IMR-90 (cell line): ENCODE measurements at places on chromosomes 4 and X.

DNA sequence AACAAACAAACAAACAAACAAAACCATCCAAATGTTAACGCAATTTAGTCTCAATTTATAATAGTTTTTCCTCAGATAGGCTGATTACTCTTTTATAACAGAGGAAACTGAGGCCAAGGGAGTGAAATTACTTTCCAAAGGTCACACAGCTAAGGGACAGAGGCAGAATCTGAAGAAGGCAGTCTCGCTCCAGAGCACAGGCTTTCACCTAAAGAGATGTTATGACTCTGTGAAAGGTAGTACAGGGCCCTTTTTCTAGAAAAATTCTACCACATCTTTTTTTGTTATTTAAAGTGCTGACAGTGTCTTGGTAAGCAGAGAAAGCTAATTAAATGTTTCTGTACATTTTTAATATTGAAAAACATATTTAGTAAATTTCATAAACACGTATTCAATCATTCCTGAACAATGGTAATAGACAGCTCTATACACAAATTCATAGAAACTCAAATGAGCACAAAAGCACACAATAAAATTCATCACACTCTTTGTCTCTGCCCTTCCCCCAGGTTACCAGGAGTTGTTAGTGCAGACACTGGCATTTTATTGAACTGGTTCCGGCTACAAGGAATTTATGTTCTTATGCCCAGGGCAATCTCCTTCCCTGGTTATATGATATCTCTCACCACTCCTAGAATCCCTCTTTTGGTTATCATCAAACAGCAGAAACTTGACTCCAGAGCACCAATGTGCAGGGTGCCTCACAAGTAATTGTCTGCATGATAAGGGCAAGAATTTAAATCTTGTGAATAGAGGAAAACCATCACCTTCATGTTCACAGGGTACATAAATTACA is 7.7 kb upstream of the APBB2 start:
- peaks cover 2% of the 10 kb centered on the region; the same call in 1 of the 2 replicates for H3K27me3 ChIP-seq
- H3K27ac ChIP-seq = no peak overlapping the region
- no peak overlapping the region for H3K4me3 ChIP-seq
- H3K36me3 ChIP-seq = no peaks in the 10 kb centered on the region
- DNase-seq = no peak

DNA sequence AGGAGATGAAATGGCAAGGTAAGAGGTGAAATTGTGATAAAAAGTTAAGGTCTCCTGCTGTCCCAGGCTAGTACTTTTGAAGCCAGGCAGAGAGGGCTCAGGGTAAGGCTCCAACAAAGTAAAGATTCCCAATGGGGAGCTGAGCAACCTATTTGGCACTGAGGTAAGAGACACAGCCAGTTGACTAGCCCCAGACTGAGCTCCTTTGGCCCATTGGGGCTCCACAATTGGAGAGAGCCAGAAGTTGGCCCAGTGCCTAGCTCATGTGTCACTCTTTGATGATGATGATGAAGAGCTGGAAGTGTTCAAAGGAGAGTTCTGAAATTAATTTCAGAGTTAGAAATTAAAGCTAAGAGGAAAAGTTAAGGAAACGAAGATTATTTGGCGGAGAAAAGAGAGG is 94.6 kb downstream of the RLIM start:
- H3K4me1 ChIP-seq = peaks cover 5% of the 10 kb centered on the region; the same call in 1 of the 2 replicates
- no peak overlapping the region for H3K27ac ChIP-seq
- no peak for DNase-seq
- no peaks in the 10 kb centered on the region for H3K36me3 ChIP-seq

DNA sequence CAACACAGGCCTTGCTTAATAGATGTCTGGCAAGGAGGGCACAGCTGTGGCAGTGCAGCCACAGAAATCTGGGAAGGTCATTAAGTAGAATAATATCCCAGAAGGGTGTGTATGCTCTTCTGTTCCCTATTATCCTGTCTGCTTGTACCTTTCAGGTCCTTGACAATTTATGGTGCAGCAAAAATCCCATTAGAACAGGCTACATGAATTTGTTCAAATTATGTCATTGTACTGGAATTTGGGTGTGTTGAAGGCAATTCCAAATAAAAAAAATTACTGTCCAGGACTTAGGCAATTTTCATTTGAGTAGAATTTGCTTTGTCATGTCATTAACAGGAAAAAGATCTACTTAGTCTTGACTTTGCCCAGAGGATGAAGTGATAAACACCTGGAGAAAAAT is 192.1 kb downstream of the IDS start:
- H3K27ac ChIP-seq = no peak overlapping the region
- no peak overlapping the region for H3K4me3 ChIP-seq
- H3K4me1 ChIP-seq = no peaks in the 10 kb centered on the region
- no peaks in the 10 kb centered on the region for H3K36me3 ChIP-seq
- H3K27me3 ChIP-seq = no peaks in the 10 kb centered on the region

- H3K36me3 ChIP-seq = no peaks in the 10 kb centered on the region
- H3K27ac ChIP-seq = peak overlapping the region; percentile 60
- no peaks in the 10 kb centered on the region for H3K4me1 ChIP-seq
- peak overlapping the region; percentile 49 for H3K4me3 ChIP-seq
- peak; percentile 62 for DNase-seq
- no peaks in the 10 kb centered on the region for H3K27me3 ChIP-seq
These were observed 55.7 kb downstream of the LINC00632 start for GRCh38 chrX:140765043-140765784.

DNA sequence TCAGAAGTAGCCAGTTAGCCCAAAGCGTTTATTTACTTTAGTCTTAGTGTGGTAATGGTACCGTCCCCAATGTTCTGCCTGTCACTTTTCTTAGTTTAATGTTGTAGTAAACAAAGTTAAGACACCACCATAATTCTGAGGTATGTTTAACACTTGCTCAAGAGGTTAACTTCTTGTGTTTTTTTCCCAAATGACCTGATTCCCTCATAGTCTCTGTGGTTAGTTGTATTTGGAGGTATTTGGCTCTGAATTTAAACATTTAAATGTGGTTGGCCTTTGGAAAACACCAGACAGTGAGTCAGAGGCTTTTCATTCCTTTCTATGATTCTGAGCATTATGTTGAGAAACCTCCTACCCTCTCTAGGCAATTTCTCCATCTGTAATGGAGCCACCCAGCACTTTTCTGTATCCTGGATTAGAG is 47.9 kb downstream of the CXCL1 start:
- H3K36me3 ChIP-seq = no peaks in the 10 kb centered on the region
- no peak overlapping the region; the same call in 1 of the 2 replicates for H3K27ac ChIP-seq
- peaks cover 24% of the 10 kb centered on the region for H3K27me3 ChIP-seq
- H3K4me1 ChIP-seq = peaks cover 17% of the 10 kb centered on the region

DNA sequence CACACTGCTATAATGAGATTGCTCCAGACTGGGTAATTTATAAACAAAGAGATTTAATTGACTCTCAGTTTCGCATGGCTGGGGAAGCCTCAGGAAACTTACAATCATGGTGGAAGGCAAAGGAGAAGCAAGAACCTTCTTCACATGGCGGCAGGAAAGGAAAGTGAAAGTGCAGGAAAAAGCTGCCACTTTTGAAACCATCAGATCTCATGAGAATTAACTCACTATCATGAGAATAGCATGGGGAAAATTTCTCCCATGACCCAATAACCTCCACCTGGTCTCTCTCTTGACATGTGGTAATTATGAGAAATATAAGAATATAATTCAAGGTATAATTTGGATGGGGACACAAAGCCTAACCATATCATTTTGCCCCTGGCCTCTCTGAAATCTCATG is 884.2 kb downstream of the GLUD2 start:
- no peak for DNase-seq
- H3K4me1 ChIP-seq = no peaks in the 10 kb centered on the region
- no peak overlapping the region for H3K27ac ChIP-seq
- H3K27me3 ChIP-seq = no peaks in the 10 kb centered on the region
- no peak overlapping the region for H3K4me3 ChIP-seq
- H3K36me3 ChIP-seq = no peaks in the 10 kb centered on the region

GRCh38 chr4:145075742-145076468 is 22.1 kb downstream of the ANAPC10 start:
- H3K27me3 ChIP-seq = no peaks in the 10 kb centered on the region
- H3K4me3 ChIP-seq = no peak overlapping the region
- H3K4me1 ChIP-seq = no peaks in the 10 kb centered on the region
- H3K36me3 ChIP-seq = no peaks in the 10 kb centered on the region
- no peak overlapping the region for H3K27ac ChIP-seq

GRCh38 chr4:1616557-1616930 is 67.6 kb downstream of the FAM53A start:
- no peak overlapping the region for H3K27ac ChIP-seq
- no peak for DNase-seq
- H3K36me3 ChIP-seq = no peaks in the 10 kb centered on the region
- no peaks in the 10 kb centered on the region for H3K4me1 ChIP-seq
- no peak overlapping the region for H3K4me3 ChIP-seq

DNA sequence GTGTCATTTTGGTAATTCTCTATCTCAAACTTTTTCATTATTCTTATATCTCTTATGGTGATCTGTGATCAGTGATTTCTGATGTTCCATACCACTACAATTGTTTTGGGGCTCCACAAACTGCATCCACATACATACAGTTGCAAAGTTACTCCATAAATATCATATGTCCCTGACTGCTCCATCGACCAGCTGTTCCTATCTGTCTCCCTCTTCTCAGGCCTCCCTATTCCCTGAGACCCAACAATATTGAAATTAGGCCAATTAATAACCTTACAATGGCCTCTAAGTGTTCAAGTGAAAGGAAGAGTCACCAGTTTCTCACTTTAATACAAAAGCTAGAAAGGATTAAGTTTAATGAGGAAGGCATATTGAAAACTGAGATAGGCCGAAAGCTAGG is 108.7 kb downstream of the ANAPC10 start:
- H3K27me3 ChIP-seq = no peaks in the 10 kb centered on the region
- no peak overlapping the region for H3K4me3 ChIP-seq

GRCh38 chr4:78845472-78845871 is 69.3 kb downstream of the BMP2K start:
- no peaks in the 10 kb centered on the region for H3K4me1 ChIP-seq
- no peak overlapping the region for H3K27ac ChIP-seq
- no peaks in the 10 kb centered on the region for H3K36me3 ChIP-seq
- H3K27me3 ChIP-seq = no peaks in the 10 kb centered on the region
- H3K4me3 ChIP-seq = no peak overlapping the region

DNA sequence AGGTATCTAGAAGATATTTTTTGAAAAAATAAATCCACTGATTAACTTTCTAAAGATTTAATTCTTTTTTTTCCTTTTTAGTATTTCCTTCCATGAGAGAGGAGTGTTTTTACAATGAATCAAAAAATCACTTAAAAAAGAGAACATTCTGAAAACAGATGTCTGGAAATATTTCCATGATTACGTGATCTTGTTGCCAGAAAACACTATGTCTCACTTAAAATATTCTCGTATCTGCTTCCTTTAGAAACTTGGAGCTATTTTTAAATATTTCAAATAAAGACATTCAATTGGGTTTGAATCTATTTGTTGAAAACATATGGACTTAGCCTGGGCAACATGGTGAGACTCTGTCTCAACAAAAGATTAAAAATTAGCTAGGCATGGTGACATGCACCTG is 232.8 kb upstream of the RASGEF1B start:
- no peak for DNase-seq
- H3K4me1 ChIP-seq = no peaks in the 10 kb centered on the region
- no peak overlapping the region for H3K4me3 ChIP-seq
- H3K27me3 ChIP-seq = no peaks in the 10 kb centered on the region
- no peak overlapping the region for H3K27ac ChIP-seq
- no peaks in the 10 kb centered on the region for H3K36me3 ChIP-seq

DNA sequence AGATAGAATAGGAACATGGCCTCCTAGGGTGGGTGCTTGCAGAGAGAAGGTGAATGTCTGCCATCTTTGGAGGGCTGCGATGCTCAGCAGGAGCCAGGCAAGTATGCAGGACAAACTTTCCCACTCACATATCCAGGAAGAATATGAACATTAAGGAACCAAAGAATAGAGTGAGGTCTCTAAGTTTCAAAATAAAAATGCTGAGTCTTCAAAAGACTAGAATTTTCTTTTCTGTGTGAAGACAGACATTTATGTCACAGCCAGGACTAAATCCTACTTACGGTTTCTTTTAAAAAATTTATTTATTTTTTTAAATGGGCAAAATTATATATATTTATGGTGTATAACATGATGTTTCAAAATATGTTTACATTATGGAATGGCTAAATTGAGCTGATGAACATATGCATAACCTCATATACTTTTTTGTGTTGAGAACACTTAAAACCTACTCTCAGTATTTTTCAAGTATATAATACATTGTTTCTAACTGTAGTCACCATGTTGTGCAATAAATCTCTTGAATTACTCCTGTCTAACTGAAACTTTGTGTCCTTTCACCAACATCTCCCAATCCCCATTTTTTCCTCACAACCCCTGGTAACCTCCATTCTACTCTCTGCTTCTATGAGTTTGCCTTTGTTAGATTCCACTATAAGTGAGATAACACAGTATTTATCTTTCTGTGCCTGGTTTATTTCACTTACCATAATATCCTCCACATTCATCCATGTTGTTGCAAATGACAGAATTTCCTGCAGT is 177.8 kb upstream of the HAND2 start:
- H3K36me3 ChIP-seq = no peaks in the 10 kb centered on the region
- H3K4me1 ChIP-seq = no peaks in the 10 kb centered on the region
- no peak overlapping the region for H3K4me3 ChIP-seq
- no peak overlapping the region for H3K27ac ChIP-seq
- no peak for DNase-seq

- H3K27ac ChIP-seq = no peak overlapping the region
- H3K4me3 ChIP-seq = no peak overlapping the region
- peaks cover 10% of the 10 kb centered on the region for H3K27me3 ChIP-seq
- no peaks in the 10 kb centered on the region for H3K36me3 ChIP-seq
- DNase-seq = no peak
These were observed 266.2 kb upstream of the CASK start for GRCh38 chrX:42189576-42189975.

GRCh38 chr4:76726176-76726575 is 171.8 kb downstream of the SOWAHB start:
- no peaks in the 10 kb centered on the region for H3K36me3 ChIP-seq
- no peaks in the 10 kb centered on the region for H3K27me3 ChIP-seq
- peak overlapping the region; percentile 61 for H3K27ac ChIP-seq
- DNase-seq = peak; percentile 58
- H3K4me3 ChIP-seq = no peak overlapping the region

DNA sequence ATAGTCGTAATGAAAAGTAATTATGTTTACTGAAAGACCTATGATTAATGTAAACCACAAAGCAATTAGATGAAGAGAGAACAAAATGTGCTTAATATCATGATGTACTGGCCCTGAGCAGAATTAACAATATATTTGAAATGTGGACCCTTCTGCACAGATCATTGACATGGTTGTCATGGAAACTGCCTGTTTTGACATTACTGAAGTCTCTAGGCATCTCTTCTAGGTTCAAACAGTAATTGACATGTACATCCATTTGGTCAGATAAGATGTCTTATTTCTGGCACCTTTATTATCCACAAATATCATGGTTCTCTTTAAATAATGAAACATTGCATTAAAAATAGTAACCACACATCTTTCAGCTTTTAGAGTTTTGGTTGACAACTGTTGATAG is 251.7 kb upstream of the GNPDA2 start:
- H3K27me3 ChIP-seq = no peaks in the 10 kb centered on the region
- H3K36me3 ChIP-seq = no peaks in the 10 kb centered on the region
- no peaks in the 10 kb centered on the region for H3K4me1 ChIP-seq
- no peak for DNase-seq
- H3K27ac ChIP-seq = no peak overlapping the region
- H3K4me3 ChIP-seq = no peak overlapping the region
